ENCODE measurements at places on chromosomes 16 and 17.

DNA sequence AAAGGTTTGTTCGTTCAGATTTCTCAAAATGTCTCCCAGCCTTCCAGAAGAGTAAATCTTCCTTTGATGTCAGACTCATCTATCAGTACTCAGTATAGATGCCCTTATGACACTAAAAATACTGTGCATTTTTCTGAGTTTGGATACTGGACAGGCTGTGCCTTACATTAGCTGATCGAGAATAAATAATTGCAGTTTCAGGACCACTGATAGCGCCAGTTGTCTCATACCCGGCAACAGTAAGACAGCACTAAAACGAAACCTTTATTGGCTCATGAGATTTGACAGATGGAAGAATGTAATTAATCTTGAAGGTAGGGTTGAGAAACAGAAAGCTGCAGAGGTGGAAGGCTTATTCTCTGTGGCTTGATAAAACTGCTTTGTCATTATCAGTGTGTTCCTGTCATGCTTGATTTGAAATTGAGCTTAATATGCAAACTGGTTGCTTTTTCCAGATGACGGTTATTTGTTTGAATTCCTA, 1.2 kb downstream of the ATP6V0A1 start:
- DNase-seq: no peak

- no peak for DNase-seq
Measured at GRCh38 chr16:84292011-84292410, 2.7 kb upstream of the WFDC1 start.

- no peak for DNase-seq
Measured at GRCh38 chr16:66689282-66689681, 7.3 kb downstream of the CMTM4 start.

GRCh38 chr17:78715000-78715771, 66.9 kb downstream of the CYTH1 start:
- no peak for DNase-seq

- no peak for DNase-seq
Measured at GRCh38 chr17:9968008-9968407, 62.9 kb upstream of the RCVRN start.

- DNase-seq: no peak
Measured at GRCh38 chr16:2871926-2872325, 11.1 kb upstream of the FLYWCH2 start.

DNA sequence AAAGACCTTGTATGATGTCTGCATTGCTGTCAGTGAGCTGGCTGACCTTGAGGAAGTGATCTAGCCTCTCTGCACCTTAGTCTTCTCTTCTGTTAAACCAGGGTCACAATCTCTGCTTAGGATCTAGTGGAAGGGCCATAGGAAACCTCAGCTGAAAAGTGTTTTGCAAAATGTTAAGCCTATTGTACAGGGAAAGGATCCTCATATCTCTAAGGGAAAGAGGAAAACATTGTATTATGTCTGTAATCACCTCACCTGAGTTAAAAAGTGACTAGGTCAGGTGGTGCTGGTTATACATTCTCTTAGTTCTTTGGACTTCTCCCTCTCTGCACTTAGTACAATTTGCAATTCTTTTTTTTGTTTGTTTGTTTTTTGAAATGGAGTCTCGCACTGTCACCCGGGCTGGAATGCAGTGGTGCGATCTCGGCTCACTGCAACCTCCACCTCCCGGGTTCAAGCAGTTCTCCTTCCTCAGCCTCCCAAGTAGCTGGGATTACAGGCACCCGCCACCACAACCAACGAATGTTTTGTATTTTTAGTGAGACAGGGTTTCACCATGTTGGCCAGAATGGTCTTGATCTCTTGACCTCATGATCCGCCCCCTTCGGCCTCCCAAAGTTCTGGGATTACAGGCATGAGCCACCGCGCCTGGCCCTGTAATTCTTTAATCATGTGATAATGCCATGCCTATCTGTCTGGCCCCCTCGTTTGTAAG, 2.0 kb upstream of the SEPHS2 start:
- no peak for DNase-seq

DNA sequence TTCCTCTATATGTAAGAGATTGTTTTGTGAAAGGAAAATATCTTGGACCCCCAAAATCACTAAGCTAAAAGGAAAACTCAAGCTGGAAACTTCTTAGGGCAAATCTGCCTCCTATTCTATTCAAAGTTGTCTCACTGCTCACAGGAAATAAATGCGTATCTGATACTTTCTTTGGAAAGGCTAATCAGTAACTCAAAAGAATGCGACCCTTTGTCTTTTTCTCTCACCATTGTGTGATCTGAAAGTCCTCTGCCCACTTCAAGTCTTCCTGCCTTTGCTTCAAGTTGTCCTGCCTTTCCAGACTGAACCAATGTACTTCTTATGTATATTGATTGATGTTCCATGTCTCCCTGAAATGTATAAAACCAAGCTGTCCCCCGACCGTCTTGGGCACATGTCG, 157.3 kb downstream of the KIF2B start:
- no peak for DNase-seq

GRCh38 chr16:67275321-67275720, 4.0 kb upstream of the PLEKHG4 start:
- no peak for DNase-seq

- DNase-seq: no peak
Measured at GRCh38 chr17:48722915-48723422, at the start of gene PRAC2. PRAC2 (plus strand) TSS chr17:48723185; CDS start chr17:48724411, 1,226 bp downstream.

GRCh38 chr17:29126268-29126930, 53.8 kb downstream of the MYO18A start:
- no peak for DNase-seq

DNA sequence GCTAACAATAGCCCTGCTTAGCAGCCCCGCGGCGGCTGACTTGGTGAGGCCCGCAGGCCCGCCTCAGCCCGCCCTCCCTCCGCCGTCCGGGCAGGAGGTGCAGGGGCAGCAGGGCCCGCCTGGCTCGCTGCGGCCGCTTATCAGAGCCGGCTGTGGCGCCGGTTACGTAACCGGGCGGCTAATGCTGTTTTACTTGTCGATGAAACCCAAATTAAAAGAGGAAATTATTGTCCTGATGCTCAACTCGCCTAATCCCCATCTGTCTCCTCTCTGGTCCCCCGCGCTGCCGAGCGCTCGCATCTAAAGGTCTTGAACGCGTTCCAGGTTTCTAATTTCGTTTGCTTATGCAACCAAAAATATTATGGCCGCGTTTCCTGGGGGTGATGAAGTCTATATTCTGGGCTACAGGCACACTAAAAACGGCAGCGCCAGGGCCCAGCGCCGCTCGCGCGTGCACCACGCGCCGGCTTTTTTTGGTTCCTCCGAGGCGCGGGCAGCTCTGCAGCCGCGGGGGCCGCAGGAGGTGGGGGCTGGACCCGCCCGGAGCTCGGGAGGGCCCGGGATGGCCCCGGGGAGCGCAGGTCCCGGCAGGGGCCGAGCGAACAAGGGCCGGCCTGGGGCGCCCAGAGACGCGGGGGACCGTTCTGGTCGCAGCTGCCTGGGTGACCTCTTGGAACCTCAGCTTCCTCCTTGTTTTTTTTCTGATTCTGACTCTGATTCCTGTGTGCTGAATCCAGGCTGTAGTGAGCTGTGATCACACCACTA, 65.2 kb upstream of the TOB1 start:
- DNase-seq: peak; percentile 64

GRCh38 chr17:43402078-43402477, 3.3 kb downstream of the ARL4D start:
- no peak for DNase-seq

- DNase-seq: no peak
Measured at GRCh38 chr16:9904526-9904925, 277.7 kb downstream of the GRIN2A start.

GRCh38 chr17:42843358-42843934, 934 bp upstream of the AOC2 start:
- peak; percentile 39 for DNase-seq

GRCh38 chr16:58299757-58300349, 5.0 kb upstream of the PRSS54 start:
- no peak for DNase-seq

GRCh38 chr17:48804936-48805411, 12.1 kb downstream of the TTLL6 start:
- DNase-seq: peak; percentile 83

DNA sequence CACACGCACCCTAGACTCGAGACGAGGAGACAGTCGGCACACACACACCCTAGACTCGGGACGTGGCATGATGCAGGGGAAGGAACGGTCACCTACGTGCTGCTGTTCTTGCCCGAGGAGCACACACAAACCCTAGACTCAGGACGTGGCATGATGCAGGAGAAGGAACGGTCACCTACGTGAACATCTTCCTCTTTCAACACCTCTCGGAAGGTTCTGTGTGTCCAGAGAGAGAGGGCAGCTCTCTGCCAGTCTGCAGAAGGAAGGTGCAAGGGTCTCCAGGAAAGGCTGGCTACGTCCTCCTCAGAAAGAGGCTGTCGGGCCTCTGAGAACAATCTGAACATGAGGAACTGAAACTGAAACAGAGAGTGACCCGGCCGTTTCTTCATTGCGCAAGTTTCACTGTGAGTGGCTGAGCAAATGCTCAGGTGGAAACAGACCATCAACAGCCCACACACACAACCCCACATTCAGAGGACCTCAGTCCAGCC, 43.4 kb downstream of the ZNF276 start:
- DNase-seq: no peak

GRCh38 chr17:3626831-3627768, 8.9 kb downstream of the SHPK start:
- DNase-seq: no peak

GRCh38 chr17:47102914-47103313, 86.2 kb downstream of the CDC27 start:
- DNase-seq: no peak

- no peak for DNase-seq
Measured at GRCh38 chr16:50932348-50932935, 190.6 kb downstream of the CYLD start.

- no peak for DNase-seq
Measured at GRCh38 chr16:79769270-79769927, 168.9 kb upstream of the MAF start.

DNA sequence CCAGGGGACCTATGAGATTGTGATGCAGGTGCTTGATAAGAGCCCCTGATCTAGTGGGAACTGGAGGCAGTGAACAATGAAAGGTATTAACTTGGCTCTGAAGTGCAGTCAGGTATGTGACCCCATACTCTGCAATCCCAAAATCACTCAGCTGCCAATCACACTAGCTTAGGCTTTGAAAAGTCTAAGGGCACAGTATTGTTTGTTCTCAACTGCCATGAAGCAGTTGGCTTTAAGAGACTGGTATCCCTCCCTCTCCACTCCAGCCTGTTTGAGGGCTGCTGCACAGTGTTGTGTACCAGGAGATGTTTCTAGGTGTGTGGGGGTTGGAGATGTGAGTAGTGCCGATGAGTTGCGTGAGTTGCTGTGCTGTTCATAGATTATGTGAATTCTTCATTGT, 2.4 kb downstream of the YPEL2 start:
- DNase-seq: no peak

- no peak for DNase-seq
Measured at GRCh38 chr17:7912927-7913524, 3.1 kb downstream of the RNF227 start.

GRCh38 chr16:53561101-53561888, 58.3 kb upstream of the AKTIP start:
- DNase-seq: no peak

GRCh38 chr16:25093208-25094061, 18.1 kb upstream of the LCMT1 start:
- DNase-seq: no peak

- no peak for DNase-seq
Measured at GRCh38 chr17:39919087-39919683, 750 bp upstream of the GSDMB start.

GRCh38 chr17:46136820-46137219, 56.4 kb downstream of the KANSL1 start:
- no peak for DNase-seq

DNA sequence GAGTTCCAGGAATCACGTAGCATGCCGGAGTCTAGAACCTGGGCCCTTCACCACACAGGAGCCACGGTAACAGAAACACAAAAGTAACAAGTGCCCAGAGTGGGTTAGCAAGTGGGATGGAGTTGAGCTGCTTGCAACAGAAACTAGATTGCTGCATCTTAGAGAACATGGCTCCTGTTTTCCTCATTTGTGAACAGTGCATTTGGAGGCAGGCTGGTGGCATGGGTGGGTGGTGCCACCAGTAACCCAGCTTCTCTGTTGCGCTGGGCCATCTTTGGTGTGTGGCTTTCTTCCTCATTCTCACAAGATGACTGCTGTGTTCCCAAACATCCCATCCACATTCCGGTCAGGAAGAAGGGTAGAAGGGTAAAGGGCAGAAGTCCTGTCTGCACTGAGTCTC, 95.5 kb downstream of the KATNIP start:
- DNase-seq: no peak

DNA sequence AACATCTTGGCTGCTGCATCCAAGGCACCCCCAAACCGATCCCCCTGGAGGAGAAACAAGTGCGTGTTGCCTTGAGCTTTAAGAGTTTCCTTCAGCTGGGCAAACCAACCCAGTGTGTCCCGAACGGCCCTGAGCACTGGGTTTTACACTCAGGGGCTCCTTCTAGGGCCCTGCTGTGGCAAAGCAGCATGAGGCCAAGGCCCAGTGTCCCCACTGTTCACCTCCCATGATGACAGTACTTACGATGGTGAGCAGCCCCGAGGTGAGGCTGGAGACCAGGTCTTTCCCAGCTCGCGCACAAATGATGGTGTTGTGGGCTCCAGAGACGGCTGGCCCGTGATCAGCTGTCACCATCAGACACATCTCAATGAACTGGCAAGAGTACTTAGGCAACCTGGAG, 6.6 kb upstream of the KLHL11 start:
- no peak for DNase-seq

- DNase-seq: peak; percentile 12
Measured at GRCh38 chr17:49703557-49704277, 4.0 kb downstream of the SLC35B1 start.
